ENCODE measurements at places on chromosomes 1 and 21.

- DNase-seq = no peak
Observed at GRCh38 chr1:11058595-11059154, 1.1 kb downstream of the SRM start.

GRCh38 chr1:68276448-68276847, 44.1 kb upstream of the WLS start:
- DNase-seq = no peak

GRCh38 chr1:157659576-157660247, 40.9 kb downstream of the FCRL3 start:
- DNase-seq = no peak

GRCh38 chr21:45292399-45293219, 4.9 kb upstream of the POFUT2 start:
- no peak for DNase-seq

DNA sequence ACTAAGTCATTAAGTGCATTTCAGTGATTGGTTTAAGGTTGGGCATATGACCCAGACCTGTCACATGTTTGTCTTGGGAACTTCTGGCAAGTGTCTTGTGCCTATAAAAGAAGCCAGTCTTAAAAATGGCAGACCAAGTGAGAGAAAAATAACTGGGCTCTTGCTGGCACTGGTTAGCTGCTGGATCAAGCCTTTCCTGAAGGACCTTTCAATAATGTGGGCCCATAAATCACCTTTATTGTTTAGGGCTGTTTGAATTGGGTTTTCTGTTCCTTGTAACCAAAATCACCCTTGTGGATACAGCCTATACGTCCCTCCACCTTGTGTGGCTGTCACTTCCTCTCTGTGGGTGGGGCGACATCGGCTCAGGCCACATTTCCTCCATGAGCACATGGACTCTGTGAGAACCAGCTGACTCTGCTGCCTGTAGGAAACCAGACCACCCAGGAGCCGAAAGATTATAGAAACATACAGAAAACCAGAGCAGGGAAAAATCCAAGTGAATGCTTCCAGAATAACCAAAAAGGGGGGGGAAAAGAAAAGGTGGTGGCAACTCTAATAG, 25.6 kb upstream of the WNT4 start:
- no peak for DNase-seq

GRCh38 chr1:194889310-194889709, 1702.9 kb upstream of the B3GALT2 start:
- no peak for DNase-seq

All from epithelial cell of proximal tubule (primary cell).